Activated CD4-positive, alpha-beta T cell treated with anti-CD3 and anti-CD28 coated beads for 4 hours (primary cell): ENCODE measurements at places on chromosomes 5 and 9.
A peak's percentile ranks its signal among the peaks of the same experiment; 100 is the strongest.

DNA sequence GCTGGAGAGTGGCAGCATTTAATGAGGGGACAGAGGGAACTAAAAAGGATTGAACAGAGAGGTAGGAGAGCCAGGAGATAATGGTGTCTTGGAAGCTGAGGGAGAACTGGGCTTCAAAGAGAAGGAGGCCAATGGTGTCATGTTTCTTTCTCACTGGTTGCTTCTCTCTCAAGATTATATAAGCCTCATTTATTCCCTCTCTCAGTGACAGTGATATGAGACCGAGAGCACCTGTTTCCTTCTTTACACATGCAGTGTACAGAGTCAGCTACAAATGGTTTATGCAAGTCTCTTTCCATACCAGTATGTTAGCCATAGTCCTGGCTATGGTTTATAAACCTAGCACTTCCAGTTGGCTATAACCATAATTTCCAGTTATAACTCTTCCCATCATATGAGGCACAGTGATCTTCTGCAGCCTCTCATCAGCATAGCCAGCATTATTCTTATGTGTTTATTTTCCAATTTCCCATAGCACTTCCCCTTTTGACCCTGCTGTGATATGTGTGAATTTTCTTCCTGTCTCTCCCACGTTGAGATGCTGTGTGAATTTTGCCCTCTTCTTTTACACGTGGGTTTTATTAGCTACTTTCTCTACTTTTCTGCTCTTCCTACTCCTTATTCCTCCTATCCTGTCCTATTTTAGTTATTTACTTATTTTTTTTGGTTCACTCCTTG is 71.2 kb downstream of the UNC13B start:
- DNase-seq = no peak

DNA sequence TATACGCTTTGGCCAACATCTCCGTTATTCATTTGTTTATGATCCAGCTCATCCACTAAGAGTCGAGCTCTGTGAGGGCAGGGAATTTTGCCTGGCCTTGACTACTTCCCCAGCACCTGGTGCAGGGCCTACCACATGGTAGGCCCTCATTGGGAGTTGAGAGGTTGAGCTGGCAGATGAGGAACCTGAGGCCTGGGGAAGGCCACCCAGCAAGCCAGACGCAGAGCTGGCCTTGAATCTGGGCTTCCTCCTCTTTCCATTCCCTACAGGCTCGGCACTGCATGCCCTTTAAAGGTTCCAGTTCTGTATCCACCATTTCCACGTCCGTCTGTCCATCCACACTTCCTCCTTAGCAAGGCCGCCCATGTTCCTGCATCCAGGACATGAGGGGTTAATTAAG is 24.2 kb downstream of the KCNMB1 start:
- DNase-seq = no peak

DNA sequence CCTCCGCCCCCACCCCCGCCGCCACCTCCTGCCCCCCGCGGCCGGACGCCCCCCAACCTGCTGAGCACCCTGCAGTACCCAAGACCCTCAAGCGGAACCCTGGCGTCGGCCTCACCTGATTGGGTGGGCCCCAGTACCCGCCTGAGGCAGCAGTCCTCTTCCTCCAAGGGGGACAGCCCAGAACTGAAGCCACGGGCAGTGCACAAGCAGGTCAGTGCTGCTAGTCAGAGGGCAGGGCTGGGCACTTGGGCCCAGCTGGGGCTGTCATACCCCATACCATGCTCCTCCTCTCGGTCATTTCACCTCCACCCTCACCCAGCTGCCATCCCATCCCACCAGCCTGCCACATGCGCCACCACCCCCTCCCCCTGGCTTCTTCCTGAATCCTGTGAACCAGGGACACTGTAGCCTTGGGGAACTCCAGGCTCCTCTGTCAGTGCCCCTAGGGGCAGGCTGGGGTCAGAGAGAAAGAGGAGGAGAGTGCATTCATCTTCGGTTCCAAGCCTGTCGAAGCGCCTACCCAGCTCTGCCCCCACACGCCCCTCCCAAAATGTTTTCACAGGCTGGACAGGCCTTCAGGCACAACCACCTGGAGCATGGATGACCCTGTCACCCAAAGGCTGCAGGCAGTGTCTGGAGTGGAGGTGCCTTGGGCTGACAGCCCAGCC is 122.0 kb downstream of the DAB2IP start:
- DNase-seq = no peak

DNA sequence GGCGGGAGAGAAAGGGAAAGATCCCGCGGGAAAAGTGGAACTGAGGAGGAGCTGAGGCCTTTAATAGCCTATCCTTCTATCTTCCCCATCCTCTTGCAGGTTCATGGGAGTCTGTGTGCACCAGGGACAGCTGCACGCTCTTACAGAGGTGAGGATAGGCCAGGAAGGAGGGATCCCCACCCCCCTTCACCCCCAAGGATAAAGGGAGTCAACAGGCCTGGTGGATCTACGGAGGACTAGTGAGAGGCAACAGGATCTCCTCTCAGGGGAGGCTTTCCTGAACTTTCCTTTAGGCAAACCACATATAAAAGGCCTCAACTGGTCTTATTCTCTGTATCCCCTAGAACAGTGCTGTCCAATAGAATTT is 1.1 kb downstream of the TESK1 start:
- no peak for DNase-seq

- DNase-seq = no peak
These were observed 1.5 kb downstream of the NFIL3 start for GRCh38 chr9:91421971-91422757.

DNA sequence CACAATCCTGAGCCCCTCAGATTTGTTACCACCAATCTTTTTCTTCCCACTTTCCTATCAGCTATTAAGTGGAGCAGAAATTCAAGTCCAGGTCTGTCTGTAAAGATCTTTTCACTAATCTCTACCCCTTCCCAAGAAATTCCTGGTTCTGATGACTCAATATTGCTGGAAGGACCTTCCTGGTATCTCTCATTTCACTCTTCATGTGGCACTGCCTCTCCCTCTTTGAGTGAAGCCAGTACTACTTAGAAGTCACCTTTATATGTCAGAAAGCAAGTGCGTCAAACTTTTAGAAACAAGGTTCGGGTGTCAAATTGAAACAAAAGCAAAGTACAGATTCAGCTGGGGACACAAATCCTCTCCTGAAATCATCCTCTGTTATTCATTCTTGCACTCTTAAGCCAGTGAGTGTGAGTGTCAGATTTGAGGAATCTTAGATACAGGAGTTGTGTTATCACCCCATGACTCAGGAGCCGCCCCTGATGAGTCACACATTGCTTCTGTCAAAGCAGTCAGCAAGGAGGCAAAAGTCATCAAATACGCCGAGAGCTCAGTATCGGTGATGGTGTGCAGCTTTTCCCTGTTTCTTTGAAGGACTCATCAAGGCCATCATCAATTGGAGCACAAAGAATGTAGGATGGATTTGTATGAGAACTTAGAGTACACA is 313.0 kb downstream of the CETN3 start:
- DNase-seq = no peak

DNA sequence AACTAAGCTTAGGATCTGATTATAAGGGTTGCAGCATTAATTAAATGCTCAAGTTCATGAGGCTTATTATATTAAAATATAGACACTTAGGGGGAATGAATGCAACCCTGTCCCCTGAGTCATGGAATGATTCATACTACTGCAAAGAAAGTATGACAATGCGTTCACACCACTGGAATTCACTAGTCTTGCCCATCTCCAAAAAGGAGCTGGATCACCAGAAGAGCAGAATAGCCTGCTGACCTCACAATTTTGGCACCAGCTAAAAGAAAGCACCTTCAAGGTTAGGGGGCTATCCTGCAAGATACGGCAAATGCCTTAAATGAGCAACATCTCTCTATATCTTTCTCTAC is 32.0 kb upstream of the TMED7 start:
- no peak for DNase-seq

- DNase-seq = no peak
These were observed 4.2 kb downstream of the LCN1 start for GRCh38 chr9:135525241-135526088.

GRCh38 chr5:140632366-140633020 is 482 bp downstream of the CD14 start:
- DNase-seq = peak; percentile 55

DNA sequence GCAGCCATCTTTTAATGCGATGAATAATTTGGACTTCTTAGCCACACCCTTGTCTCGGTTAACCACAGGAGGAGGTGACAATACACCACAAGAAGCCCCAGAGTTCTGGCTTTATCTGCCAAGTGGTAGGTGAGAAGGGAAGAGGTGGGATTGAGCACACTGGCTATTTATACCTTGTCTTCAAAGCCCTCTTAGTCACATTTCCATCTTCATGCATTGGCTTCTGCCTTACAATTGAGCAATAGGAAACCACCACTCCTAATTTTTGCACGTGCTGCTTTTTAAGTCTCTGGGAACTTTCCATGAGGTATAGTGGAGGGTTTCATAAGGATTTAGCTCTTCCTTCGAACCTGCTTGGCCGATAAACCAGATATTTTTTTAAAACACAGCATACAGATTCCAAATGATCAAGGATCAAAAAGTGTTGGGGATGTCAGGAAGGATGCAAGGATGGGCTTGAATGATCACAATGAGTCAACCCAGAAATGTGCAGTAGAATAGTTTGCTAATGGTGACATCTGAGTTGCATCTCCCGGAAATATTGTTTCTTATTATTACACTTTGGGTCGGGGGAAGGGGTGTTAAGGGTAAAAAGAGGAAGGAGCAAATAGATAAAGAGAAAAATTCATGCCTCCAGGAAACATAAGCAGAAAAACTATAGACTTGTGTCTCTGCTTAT is 25.5 kb downstream of the PLAC8L1 start:
- no peak for DNase-seq

- DNase-seq = no peak
These were observed 60.9 kb upstream of the IL17B start for GRCh38 chr5:149439899-149440542.
